Stimulated activated CD4-positive, alpha-beta T cell treated with anti-CD3 and anti-CD28 coated beads, TNF-alpha, amount 100 ng/mL, for 24 hours (primary cell): ENCODE measurements at places on chromosomes 16 and 17.

- DNase-seq, result no peak
Observed at GRCh38 chr16:88825146-88825545, 13.4 kb upstream of the APRT start.

GRCh38 chr17:46182961-46183360, 10.3 kb downstream of the KANSL1 start:
- no peak for DNase-seq

DNA sequence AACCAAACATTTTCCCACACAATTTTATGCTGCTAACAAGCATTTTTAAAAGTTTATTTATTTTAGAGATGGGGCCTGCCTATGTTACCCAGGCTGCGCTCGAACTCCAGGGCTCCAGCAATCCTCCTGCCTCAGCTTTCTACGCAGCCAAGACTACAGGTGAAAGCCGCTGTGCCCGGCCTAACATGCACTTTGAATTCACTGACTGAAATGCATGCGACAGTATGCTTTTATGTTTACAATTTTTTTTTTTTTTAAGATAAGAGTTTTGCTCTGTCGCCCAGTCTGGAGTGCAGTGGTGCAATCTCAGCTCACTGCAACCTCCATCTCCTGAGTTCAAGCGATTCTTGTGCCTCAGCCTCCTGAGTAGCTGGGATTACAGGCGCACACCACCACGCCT, 47.8 kb downstream of the MAP1LC3B start:
- no peak for DNase-seq

GRCh38 chr16:66814734-66815133, 13.3 kb upstream of the TERB1 start:
- no peak for DNase-seq

DNA sequence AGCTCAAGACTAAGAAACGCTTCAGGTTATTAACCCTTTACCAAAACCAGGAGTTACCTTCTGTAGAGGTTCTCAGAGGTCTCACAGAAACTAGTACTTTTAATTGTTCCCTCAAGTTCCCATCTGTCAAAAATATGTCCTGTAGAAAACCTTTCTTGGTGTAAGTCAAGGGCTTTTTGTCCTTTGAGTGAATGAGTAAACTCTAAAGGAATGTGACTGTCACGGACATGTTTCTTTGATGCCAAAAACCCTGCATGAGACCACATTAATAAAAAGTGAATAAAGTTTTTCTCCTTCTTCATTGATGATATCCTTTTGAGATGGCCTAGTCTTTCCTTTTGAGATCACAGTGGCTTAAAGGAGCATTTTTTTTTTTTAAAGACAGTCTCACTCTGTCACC, 102.9 kb downstream of the NLK start:
- DNase-seq, result no peak

DNA sequence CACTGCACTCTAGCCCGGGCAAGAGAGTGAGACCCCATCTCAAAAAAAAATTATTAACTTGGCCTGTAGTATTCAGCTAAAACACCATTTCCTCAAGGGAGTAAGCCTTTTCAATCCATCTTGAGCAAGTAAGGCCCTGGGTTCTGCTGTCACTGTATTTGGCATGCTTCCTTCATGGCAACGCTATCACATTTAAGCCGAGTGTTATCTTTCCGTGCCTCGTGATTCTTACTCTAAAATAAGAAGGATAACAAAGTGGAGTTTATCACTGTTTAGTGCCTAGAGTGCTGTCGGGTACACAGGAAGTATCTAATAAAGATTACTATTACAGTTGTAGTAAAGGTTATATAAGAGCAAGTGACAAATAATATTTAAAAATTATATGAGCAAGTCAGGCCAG, 8.8 kb downstream of the VPS53 start:
- no peak for DNase-seq

DNA sequence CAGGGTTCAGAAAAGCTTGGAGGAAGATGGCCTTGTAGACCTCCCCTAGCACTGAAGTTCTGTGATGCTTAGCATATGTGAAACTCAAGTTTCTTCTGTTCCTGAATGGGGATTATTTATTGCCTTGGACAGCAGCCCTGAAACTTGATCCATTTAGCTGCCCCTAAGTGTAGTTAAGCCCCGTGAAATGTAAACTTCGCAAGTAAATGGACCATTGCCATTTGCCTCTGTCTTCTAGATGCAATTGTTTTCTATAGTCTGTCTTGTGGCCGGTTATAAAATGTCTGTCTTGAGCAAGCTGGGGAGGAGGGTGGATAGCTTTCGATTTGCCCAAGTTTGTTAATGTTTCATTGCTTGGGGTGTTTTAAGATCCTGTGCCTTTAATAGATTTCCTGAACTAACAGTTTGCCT, 261.8 kb downstream of the CDH13 start:
- no peak for DNase-seq

DNA sequence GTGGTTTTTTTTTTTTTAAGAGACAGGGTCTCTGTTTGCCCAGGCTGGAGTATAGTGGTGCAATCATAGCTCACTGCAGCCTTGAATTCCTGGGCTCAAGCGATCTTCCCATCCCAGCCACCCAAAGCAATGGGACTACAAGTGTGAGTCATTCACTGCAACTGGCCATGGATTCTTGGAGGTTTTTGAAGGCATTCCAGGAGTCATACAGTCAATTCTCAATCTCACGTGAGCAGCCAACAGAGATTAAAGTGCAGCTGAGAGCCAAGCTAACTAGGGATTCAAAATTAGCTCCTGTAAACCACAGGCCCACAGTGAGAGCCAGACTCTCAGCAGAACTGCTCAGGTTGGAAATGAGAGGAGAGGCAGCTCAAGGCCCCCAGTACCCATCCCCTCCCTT, 30.2 kb downstream of the XPO6 start:
- no peak for DNase-seq

GRCh38 chr17:56638591-56639051, 45.1 kb downstream of the NOG start:
- no peak for DNase-seq

DNA sequence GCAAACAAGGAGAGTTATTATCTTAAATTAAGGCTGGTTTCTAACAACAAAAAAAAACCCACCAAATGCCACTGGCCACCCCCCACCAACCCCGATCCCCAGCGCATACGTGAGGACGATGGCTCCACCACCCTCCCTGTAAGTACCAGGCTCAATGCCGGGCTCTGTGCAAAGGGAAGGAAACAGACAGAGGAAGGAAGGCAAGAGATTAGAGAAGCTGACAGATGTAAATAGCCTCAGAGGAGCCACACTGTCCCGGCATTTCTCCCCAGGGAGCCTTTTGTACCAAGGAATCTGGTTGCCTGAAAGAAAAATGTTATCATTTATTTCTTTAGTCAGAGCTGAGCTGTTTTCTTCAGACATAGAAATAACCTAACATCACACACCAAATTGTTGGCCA, 13.1 kb downstream of the SOST start:
- no peak for DNase-seq

GRCh38 chr17:81930142-81931125, 2.9 kb upstream of the MAFG start:
- DNase-seq, result no peak

- no peak for DNase-seq
Observed at GRCh38 chr16:89370081-89370511, 120.3 kb downstream of the ANKRD11 start.
